ENCODE measurements at places on chromosomes 2 and 18. TPM values are rescaled to one million over a fixed set of nuclear protein-coding genes. Genes with fewer than 3 reads are reported as not detected.

DNA sequence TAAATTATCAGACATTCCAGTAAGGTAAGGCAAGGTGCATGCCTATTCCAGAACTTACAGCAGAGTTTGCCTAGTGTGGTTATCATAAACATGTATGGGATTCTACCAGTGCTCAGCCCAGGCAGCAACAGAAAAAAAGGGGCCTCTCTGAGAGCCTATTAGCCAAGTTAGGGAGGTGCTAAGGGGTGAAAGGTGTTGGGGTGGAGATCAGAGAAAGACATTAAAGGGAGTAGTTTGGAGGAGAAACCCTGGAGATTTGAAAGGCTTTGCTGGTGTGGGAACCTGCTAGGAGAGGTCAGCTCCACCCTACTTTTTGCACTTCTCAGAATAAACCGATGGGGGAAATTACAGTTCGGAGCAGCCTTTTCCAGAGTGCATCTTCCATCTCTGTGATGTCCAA is 2.9 kb downstream of the ARPC2 start:
- peak overlapping the region; percentile 83 for H3K4me3 ChIP-seq
- H3K4me1 ChIP-seq = peaks cover 64% of the 10 kb centered on the region
- peaks cover 61% of the 10 kb centered on the region for H3K36me3 ChIP-seq
- H3K27ac ChIP-seq = peak overlapping the region; percentile 91

- no peak for DNase-seq
- H3K4me1 ChIP-seq = no peaks in the 10 kb centered on the region
- H3K27ac ChIP-seq = no peak overlapping the region
- H3K27me3 ChIP-seq = peaks cover 3% of the 10 kb centered on the region
Measured at GRCh38 chr2:69100220-69100723, 87.3 kb downstream of the ANTXR1 start.

GRCh38 chr2:227016894-227017293 is 147.1 kb downstream of the COL4A4 start:
- no peaks in the 10 kb centered on the region for H3K36me3 ChIP-seq
- DNase-seq = no peak
- no peaks in the 10 kb centered on the region for H3K4me1 ChIP-seq
- H3K27ac ChIP-seq = no peak overlapping the region

DNA sequence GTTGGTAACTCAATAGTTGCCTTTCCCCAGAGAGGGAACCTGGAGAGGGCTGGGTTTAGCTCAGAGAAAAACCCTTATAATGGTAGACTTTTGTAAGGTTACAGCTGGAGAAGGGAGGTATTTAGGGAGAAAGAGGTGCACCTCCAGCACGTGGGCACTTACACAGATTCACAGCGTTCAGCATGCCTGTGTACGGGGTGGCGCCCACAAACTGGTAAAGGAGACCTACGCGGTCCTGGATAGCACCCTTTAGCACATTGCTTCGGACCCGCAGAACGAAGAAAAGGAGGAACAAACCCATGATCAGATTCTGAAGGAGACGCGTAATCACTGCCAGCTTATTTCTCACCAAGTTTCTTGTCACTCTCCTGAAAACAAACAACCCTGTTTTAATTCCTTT is 14.9 kb downstream of the ABCG5 start:
- H3K27ac ChIP-seq = no peak overlapping the region
- H3K4me1 ChIP-seq = no peaks in the 10 kb centered on the region
- no peak for DNase-seq
- H3K36me3 ChIP-seq = no peaks in the 10 kb centered on the region

DNA sequence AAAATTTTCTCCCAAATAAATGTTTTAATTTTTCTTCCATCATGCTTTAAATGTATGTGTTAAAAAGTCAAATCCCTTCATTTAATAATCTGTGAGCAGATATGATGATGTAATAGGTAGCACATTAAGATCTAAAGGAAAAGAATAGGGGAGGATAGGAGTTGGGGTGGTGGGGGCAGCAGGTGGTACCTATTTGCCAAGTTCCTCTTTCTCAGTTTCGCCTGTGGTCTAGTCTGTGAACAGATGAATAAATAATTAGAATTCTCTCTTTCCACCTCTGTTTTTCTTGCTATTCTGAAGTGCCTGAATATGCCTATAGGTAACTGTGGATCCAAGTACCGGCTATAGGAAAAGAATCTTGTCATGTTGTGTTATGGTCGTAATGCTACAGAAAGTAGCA is 152.5 kb downstream of the NRXN1 start:
- no peak overlapping the region for H3K4me3 ChIP-seq
- no peak overlapping the region for H3K27ac ChIP-seq
- DNase-seq = no peak
- no peaks in the 10 kb centered on the region for H3K4me1 ChIP-seq
- H3K27me3 ChIP-seq = no peaks in the 10 kb centered on the region
- H3K36me3 ChIP-seq = no peaks in the 10 kb centered on the region

GRCh38 chr2:177689623-177690022 is 297.1 kb downstream of the AGPS start:
- no peak overlapping the region for H3K27ac ChIP-seq
- H3K27me3 ChIP-seq = peaks cover 1% of the 10 kb centered on the region
- no peaks in the 10 kb centered on the region for H3K36me3 ChIP-seq

DNA sequence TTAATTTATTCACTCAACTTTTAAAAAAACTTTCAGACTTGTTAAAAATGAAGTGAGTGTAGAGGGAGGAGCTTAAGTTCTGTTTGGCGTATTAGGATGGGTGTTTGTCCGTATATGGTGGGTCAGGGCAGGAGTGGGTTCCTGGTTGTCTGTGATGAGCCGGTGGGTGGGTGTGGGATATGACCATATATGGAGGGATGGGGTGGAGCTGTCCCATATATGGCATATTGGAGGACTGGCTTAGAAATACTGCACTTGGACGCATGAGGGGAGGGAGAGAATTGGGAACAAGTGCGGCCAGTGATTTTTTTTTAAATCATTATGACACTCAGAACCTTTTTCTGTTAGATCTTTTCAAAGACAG is 1.5 kb downstream of the KDM3A start:
- H3K27ac ChIP-seq = peak overlapping the region; percentile 95
- H3K36me3 ChIP-seq = peaks cover 49% of the 10 kb centered on the region
- H3K27me3 ChIP-seq = no peaks in the 10 kb centered on the region
- peak; percentile 89 for DNase-seq

GRCh38 chr2:218370410-218371063 is 11.5 kb upstream of the SLC11A1 start:
- H3K36me3 ChIP-seq = no peaks in the 10 kb centered on the region
- H3K4me3 ChIP-seq = no peak overlapping the region

DNA sequence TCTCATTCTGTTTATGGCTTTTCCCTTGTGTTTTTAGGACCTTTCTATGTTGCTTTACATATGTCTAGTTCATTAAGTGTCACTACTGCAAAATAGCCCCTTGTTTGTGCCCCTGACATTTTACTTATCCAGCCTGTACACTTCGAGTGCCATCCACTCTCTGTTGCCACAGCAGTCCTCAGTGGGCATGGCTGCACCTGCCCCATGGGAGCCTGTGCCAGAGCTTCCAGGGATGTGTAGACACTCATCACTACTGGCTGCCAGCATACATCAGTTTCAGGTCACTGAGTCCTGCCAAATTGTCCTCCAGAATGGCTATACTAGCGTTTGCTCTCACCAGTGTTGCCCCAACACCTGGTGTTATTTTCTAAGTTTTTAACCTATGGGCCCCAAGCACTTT is 80.4 kb downstream of the ARMC9 start:
- peaks cover 15% of the 10 kb centered on the region for H3K27me3 ChIP-seq
- H3K27ac ChIP-seq = no peak overlapping the region
- H3K4me3 ChIP-seq = no peak overlapping the region
- peaks cover 6% of the 10 kb centered on the region for H3K4me1 ChIP-seq
- DNase-seq = no peak

DNA sequence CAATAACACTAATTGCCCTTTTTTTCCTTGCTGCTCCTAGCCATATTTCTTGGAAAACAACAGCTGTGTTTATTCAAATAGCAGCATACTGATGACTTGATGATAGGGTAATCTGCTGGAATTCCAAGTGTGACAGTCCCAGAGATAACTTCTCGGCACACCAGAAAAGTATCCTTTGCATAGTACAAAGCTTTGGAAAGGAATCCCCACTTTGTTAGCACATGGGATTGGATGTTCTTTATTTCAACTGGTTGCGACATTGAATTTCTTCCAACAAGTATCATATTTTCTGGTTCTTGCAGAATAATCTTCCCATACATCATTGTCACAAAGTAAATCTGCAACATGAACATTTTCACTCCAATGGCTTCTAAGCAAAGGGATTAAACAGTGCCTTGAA is 445.8 kb upstream of the ACVR2A start:
- DNase-seq = no peak
- H3K27me3 ChIP-seq = peaks cover 2% of the 10 kb centered on the region
- H3K27ac ChIP-seq = no peak overlapping the region
- H3K4me1 ChIP-seq = no peaks in the 10 kb centered on the region

- no peaks in the 10 kb centered on the region for H3K27me3 ChIP-seq
- peak overlapping the region; percentile 67 for H3K27ac ChIP-seq
- peaks cover 62% of the 10 kb centered on the region for H3K4me1 ChIP-seq
- DNase-seq = no peak
- H3K36me3 ChIP-seq = peaks cover 51% of the 10 kb centered on the region
Measured at GRCh38 chr2:173959909-173960308, 5.3 kb downstream of the SP3 start.

DNA sequence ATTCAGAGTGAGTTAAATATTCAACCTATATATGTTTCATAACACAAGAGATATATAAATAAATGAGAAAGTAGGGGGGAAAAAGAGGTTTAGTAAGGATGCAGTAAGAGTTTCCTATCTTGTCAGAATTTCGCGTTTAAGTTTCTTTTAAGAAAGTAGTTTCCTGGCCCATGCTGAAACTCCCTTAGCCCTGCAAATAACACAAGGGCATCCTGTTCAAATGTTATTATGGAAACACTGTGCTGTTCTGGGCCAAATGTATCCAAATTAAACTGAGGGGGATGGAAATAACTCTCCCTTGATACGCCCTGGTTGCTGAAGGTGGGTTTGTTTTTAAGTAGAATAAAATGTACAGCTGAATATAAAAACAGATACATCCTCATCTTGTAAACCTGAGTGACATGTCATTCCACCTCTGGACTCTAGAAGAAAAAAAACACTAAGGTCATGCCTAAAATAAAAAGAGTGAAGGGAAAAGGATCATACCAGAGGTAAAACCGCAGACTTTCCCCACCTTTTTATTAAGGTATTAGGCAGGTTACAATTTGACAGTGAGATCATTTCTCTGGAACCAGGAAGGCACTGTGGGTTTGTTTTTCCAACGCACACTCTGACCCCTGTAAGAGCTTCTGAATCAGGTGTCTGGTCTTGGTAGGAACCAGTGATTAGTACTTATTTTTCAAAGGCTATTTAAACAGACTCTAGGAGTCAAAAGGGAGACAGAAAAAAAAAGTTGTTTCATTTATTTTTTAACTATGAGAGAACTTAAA is 16.7 kb downstream of the BCL2 start:
- H3K27ac ChIP-seq = peak overlapping the region; percentile 93
- peak; percentile 29 for DNase-seq
- peak overlapping the region; percentile 18 for H3K4me3 ChIP-seq
- H3K36me3 ChIP-seq = peaks cover 46% of the 10 kb centered on the region

DNA sequence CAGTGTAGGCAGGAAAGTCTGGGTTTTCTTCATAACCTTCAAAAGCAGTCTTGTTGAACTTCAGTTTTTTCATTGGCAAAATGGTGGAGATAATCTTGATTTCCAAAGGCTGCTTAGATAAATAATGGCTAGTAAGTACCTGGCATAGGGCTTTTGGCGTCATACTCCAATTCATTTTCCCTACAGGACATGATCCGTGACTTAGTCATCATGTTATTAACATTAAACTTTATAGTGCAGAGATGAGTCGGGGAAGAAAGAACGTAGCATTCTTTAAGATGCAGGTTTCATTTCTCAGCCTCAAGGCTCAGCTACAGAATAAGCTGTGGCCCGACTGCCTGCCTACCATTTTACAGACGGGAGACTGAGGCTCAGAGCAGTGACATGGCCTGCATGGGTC is 64.0 kb downstream of the RALBP1 start:
- no peaks in the 10 kb centered on the region for H3K27me3 ChIP-seq
- H3K27ac ChIP-seq = no peak overlapping the region
- H3K4me1 ChIP-seq = no peaks in the 10 kb centered on the region
- no peak for DNase-seq
- peaks cover 19% of the 10 kb centered on the region for H3K36me3 ChIP-seq

DNA sequence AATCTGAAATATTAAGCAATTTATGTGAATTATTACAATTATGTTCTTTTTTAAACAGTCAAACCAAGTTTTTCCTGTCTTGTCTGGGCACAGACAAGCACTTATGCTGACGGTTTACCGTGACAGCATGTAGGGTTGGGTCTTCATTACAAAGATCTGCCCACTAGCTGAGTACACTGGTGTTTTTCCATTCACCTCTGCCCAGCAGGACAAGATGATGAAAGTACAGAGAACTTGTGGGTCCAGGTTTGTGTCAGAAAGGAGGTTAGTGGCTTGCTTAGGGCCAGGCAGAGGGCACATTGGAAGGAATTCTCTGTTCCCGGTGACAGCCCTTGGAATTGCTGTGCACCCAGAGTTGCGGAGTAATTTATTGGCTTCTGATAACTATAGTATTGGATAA is 14.0 kb downstream of the NABP1 start:
- peaks cover 41% of the 10 kb centered on the region for H3K36me3 ChIP-seq
- DNase-seq = no peak
- H3K27ac ChIP-seq = no peak overlapping the region
- peaks cover 49% of the 10 kb centered on the region for H3K4me1 ChIP-seq

DNA sequence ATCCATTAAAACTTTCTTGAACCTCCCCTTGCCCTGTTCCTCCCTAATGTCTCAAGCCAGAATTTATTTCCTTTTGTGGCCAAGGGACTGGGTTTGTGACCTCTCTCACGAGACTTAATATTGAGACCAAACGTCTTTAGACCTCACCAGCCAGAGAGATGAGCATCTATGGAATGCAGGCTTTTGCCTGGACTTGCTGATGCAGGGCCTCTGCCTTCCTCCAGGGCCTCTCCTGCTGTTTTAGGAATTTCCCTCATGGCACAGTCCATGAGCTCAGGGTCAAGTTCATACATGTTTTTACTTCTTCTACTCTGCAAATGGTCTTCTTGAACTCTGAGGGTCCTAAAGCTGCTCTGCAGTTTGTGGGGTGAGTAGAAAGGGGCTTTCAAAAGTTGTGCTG is 22.3 kb downstream of the IL1B start:
- no peak for DNase-seq
- H3K36me3 ChIP-seq = peaks cover 4% of the 10 kb centered on the region

DNA sequence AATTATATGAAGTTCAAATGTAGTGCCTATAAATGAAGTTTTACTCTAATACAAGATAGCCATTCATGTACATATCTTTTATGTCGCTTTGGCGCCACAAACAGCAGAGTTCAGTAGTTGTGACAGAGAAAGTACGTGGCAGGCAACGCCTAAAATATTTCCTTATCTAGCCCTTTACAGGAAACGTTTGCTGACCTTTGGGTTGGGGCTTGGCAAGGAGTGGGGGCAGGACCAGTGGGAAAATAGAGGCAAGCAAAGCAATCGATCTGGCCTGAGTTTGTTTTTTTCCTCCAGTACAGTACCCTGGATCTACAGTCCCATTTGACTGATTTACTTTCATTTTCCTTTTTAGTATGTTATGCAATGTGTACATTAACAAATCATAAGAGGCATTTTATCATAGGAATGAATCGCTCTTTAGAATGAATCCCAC is 13.1 kb downstream of the CCDC68 start:
- H3K4me1 ChIP-seq = peaks cover 17% of the 10 kb centered on the region
- no peaks in the 10 kb centered on the region for H3K27me3 ChIP-seq
- H3K27ac ChIP-seq = peak overlapping the region; percentile 71
- DNase-seq = peak; percentile 17
- peak overlapping the region; percentile 83 for H3K4me3 ChIP-seq
- H3K36me3 ChIP-seq = no peaks in the 10 kb centered on the region

ST3GAL5 gene
- 11.5 TPM for total RNA-seq

TGOLN2 gene
- 84.8 TPM for total RNA-seq

NEU2 gene
- not detected for total RNA-seq

SPATA3 gene
- 0.53 TPM for total RNA-seq

EFR3B gene
- total RNA-seq = 1.5 TPM

SERTAD2 gene
- total RNA-seq = 11.4 TPM

AGAP1 gene
- 2.0 TPM for total RNA-seq

IL36RN gene
- total RNA-seq = not detected

EIPR1 gene
- total RNA-seq = 38.2 TPM

CIB4 gene
- total RNA-seq = not detected
